ENCODE measurements at places on chromosomes 12 and 14. TPM values are rescaled to one million over a fixed set of nuclear protein-coding genes. Genes with fewer than 3 reads are reported as not detected.

GRCh38 chr12:79262938-79263337, 398.4 kb downstream of the SYT1 start:
- no peak for DNase-seq

- no peak for DNase-seq
Measured at GRCh38 chr12:32437095-32437515, 37.7 kb downstream of the FGD4 start.

DNA sequence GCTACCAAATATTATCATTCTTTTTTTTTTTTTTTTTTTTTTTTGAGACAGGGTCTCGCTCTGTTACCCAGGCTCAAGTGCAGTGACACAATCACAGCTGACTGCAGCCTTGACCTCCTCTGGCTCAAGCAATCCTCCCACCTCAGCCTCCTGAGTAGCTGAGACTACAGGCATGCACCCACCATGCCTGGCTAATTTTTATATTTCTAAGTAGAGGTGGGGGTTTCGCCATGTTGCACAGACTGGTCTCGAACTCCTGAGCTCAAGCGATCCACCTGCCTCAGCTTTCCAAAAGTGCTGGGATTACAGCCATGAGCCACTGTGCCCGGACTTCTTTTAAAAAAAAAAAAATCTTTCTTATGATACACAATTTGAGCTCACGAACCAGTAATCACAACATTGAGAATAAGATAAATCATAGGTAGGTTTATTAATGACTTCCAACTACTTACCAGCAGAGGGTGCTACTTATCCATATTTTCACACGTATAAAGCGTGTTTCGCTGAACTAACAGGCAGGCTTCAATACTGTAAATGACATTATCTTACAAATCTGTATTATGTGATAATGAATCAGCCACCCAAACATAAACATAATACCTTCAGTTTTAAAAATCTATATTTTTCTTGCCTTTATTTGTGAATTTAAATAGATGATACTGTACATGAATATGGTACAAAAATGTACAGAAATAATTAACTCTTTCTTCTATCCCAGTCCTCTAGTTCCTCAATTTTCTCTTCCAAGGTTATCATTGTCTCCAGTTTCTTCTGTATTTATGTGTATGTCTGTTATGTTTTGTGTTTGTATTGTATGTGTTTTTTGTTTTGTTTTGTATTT, 42.5 kb upstream of the BCAT1 start:
- DNase-seq, result peak; percentile 63

GRCh38 chr12:123808167-123808566, 46.1 kb downstream of the DNAH10 start:
- DNase-seq, result no peak

DNA sequence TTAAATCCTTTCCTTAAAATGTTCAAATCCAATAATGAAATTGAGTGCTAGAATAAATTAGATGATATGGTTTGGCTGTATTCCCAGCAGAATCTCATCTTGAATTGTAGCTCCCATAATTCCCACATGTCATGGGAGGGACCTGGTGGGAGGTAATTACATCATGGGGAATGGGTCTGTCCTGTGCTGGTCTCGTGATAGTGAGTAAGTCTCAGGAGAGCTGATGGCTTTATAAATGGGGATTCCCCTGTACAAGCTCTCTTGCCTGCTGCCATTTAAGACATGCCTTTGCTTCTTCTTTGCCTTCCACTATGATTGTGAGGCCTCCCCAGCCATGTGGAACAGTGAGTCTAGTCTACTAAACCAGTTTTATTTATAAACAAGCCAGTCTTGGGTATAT, 508.5 kb downstream of the ETNK1 start:
- DNase-seq, result no peak

DNA sequence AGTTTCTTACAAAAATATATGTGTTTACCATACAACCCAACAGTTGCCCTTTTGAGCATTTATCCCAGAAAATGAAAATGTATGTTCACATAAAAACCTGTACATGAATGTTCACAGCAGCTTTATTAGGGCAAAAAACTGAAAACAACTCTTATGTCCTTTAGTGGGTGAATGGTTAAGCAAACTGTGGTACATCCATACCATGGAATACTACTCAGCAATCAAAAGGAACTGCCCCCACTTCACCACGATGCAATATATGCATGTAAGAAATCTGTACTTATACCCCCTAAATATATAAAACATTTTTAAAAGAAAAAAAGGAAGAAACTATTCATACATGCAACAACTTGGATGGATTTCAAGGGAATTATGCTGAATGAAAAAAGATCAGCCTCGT, 6.7 kb upstream of the NEK9 start:
- DNase-seq, result no peak

DNA sequence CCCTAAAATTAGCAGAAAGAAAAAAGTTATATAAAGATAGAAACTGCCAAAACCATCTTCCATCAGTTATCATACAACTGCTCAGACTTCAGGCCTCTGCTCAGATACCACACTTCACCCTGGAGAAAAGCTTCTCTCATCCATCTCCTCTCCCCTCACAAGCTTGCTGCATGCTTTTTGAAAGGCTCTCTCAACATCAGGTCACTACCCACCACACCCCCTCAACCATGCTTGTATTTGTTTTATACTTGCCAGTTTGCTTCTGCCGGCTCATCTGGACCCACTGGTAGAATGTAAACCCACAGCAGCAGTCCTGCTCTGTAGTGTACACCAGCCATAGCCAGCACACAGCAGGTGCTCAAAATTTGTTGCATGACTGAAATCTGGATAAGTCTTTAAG, 8.8 kb downstream of the PPP1CC start:
- DNase-seq, result no peak

DNA sequence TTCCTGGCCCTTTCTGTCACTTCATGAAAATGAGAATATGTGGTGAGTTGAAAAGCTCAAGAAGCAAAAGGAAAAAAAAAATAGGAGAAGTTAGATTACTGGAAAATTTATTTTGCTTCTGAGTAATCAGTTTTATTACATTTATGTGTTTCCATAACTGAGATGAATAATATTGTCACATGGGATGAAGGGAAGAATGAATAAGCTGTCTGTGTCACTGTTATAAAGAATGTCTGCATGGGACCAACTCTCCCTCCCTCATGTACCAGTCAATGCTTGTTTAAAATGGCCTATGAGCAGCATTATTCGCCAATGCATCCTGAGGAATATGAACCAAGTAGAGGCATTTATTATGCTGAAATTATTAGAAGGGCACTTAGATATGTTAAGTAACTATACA, 246.3 kb downstream of the PRKD1 start:
- no peak for DNase-seq

- DNase-seq, result peak; percentile 63
Measured at GRCh38 chr14:73712540-73713180, 1.5 kb downstream of the PNMA1 start.

Gene MYH6
- total RNA-seq, result 0.03 TPM

Gene RERGL
- 25.3 TPM for total RNA-seq

DNA sequence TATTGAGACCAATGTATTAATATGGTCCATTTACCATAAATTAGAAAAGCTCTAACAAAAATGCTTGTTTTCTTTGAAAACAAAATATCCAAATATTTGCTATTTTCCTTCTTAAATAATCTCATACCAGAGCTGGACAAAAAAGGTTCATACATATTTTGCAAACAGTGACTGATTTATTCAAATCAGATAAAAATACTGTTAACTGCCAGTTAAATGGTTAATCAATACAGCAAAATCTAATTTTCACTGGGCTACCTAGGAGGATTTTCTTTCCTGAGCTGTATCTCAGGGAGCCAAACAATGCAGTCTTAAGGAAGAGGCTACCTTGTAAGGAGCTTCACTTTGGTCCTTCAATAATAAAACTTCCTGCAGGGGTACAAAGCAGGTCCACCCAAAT, 2.0 kb downstream of the FERMT2 start:
- DNase-seq, result no peak

Gene UBC
- 1,132 TPM for total RNA-seq

Gene KLRD1
- total RNA-seq, result 5.5 TPM

Gene MYG1
- 49.0 TPM for total RNA-seq

GRCh38 chr14:37202265-37202664, 4.5 kb downstream of the MIPOL1 start:
- DNase-seq, result no peak

- no peak for DNase-seq
Measured at GRCh38 chr14:71482671-71483070, 449.6 kb upstream of the RGS6 start.

- DNase-seq, result no peak
Measured at GRCh38 chr12:123900871-123901376, 71.7 kb downstream of the CCDC92 start.

DNA sequence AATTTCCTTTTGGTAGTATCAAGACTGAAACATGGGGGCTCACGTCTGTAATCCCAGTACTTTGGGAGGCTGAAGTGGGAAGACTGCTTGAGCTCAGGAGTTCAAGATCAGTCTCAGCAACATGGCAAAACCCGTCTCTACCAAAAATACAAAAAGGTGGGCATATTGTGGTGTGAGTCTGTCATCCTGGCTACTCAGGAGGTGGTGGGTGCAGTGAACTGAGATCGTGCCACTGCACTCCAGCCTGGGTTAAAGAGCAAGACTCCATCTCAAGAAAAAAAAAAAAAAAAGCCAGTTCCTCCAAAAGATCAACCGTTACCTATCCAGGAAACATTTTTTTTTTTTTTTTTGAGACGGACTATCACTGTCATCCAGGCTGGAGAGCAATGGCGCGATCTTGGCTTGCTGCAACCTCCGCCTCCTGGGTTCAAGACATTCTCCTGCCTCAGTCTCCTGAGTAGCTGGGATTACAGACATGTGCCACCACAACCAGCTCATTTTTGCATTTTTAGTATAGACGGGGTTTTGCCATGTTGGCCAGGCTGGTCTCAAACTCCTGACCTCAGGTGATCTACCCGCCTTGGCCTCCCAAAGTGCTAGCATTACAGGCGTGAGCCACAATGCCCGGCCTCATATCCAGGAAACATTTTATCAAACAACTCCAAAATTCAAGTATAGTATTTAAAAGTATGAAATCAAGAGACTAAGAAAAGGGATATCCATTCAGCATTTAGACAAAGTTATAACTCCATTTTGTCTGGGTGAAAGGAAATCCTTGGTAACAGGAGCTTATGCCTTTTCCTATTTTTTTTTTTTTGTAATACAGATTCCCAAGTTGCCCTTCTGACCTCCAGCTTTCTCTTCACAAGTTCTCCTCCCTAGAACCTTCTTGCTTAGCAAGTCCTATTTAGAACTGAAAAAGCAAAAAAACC, 3.4 kb downstream of the ACIN1 start:
- no peak for DNase-seq

DNA sequence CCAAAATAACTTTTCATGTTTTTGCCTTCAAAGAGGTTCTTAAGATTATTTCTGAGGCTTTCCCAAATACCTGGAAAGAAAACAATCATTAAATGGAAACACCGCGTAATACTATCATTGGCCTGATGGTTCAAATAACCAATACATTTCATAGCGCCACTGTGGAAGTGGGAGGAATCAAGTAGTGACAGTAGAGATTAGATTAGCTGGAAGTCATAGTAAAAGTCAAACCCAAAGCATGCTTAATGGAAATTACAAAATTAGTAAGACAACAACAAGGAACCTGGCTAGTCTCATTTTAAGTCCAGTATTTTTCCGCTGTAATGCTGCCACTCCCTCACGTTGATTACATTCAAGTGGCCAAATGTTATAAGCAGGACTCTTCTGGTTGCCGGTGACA, 41.5 kb upstream of the PLEKHG7 start:
- no peak for DNase-seq

GRCh38 chr14:19800282-19801117, 3.1 kb upstream of the OR4N2 start:
- no peak for DNase-seq

Gene NOPCHAP1
- total RNA-seq, result 15.3 TPM

DNA sequence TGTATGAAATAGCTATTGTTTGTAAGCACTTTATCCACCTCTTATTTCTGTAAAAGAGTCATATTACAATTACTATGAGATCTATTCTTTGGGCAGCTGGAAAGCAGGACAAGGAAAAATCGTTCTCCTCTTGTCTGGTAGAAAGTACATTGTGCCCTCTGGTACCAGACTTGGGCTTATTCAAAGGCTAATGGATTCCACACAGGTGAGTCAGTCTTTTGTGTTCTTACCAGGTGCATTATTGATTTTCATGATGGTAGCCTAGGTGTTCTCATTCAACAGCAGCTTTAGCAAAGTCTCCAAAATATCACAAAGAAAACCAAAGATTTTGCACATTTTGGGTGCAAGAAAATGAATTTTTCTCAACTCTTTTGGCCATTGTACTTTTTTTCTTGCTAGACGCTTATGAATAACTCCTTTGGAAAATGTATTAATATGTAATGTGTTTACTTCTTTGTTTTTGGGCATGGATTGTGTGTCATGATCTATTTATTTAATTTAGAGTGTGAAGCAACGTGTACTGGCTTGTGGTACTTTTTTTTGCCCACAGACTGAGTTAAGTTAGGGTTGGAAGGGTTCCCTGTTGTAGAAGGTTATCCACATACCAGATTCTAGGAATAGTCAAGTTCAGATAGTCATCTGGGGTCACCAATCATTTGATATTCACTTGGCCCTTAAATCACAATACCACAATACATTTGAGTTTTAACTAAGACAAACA, 26.2 kb downstream of the MNAT1 start:
- no peak for DNase-seq

Gene RNASE3
- total RNA-seq, result 0.38 TPM

Gene KRT3
- total RNA-seq, result not detected

GRCh38 chr14:100396266-100396795, 73.2 kb downstream of the SLC25A47 start:
- no peak for DNase-seq

- DNase-seq, result no peak
Measured at GRCh38 chr14:89564286-89564957, 147.4 kb upstream of the FOXN3 start.

DNA sequence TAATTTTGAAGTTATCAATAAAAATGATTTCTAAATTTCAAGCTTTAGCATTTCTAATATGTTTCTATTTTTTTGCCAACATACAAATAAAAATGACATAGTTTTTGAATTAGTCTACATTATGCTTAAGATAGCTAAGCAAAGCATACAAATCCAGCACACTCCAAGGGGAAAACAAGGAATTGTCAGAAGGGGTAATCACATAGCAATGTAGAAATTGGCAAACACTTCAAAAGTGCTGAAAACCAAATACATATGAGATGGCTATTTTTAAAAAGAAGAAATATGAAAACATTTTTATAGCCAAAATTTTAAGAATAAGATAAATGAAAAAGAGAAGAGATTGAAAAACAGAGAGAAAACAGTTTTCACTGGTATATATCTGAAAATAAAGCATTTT, 308.0 kb downstream of the SLC6A15 start:
- DNase-seq, result no peak

DNA sequence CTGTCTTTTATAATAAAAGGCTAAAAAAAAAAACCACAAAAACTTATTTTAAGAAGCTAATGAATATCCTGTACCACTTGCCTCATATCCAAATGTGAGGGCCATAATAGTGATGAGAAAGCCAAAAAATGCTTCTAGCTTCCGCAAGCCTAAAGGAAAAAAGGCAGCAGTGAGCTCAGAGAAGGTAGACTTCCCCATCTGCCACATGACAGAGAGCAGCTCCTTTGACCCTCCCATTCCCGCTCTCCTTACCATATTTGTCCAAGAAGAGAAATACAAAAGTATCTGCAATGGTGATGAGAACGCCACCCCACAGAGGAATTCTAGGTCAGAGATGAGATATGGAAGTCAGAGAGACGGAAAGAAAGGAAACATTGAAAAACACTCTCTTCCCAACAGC, 27.1 kb downstream of the SLC11A2 start:
- no peak for DNase-seq
